Retina (tissue), 1 donor: ENCODE measurements at places on chromosomes 2 and 18.

- no peak for DNase-seq
These were observed 103.9 kb upstream of the EPAS1 start for GRCh38 chr2:46193356-46193755.

DNA sequence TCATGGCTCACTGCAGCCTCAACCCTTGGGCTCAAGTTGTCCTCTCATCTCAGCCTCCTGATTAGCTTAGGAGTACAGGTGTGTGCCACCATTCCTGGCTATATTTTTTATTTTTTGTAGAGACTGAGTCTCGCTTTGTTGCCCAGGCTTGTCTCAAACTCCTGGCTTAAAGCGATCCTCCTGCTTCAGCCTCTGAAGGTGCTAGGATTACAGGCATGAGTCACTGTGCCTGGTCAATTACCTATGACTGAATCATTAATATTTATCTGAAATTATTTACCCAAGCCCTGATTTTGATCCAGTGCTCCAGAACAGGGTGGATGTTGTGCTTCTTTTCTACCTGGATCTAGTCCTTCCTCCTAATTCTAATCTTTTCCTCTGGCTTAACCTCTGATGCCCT lies 87.8 kb downstream of the MAP2 start:
- no peak for DNase-seq

GRCh38 chr2:234032279-234032856 lies 18.1 kb upstream of the SPP2 start:
- no peak for DNase-seq

GRCh38 chr2:3494984-3495666 lies 24.2 kb downstream of the ADI1 start:
- DNase-seq, result no peak

- no peak for DNase-seq
These were observed 60.7 kb downstream of the CDC42EP3 start for GRCh38 chr2:37610638-37611289.

GRCh38 chr2:187134306-187134705 lies 285.3 kb upstream of the ZSWIM2 start:
- DNase-seq, result no peak

DNA sequence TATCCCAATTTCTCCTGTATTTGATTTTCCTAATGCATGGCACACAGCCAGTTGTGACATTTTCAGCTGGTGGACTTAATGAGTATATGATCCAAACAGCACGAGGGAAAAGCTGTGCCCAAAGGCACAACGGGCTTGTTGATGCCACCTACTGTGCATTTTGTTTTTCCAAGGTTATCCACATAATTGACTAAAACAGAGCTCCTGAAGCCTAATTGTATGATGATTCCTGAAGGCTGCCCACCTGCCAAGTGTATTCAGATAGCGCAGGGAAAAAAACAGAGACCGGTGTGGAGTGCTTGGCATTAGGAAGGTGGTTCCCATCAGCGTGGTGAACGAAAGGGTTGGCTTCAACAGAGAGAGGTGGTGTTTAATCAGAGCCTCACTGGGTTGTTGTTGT lies 14.9 kb downstream of the RBMS1 start:
- DNase-seq, result no peak

- DNase-seq, result no peak
These were observed 110.1 kb downstream of the MREG start for GRCh38 chr2:215903203-215903602.

- no peak for DNase-seq
These were observed 39.7 kb downstream of the RAPGEF4 start for GRCh38 chr2:172775319-172775718.

DNA sequence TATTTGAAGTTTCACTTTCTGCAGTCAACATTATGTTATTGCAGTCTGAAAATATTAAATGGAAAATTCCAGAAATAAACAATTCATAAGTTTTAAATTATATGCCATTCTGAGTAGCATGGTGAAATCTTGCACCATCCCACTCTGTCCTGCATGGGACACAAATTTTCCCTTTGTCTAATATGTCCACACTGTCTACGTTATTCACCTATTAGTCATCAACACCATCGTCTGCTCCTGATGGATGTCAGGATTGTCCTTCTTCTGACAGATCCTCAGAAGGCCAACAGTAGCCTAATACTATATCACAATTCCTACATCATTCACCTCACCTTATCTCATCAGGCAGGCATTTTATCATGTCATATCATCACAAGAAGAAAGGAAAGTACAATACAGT lies 163.1 kb downstream of the TXNL1 start:
- DNase-seq, result no peak

GRCh38 chr2:179952658-179953057 lies 54.4 kb downstream of the CWC22 start:
- no peak for DNase-seq

- no peak for DNase-seq
These were observed 62.8 kb downstream of the TCF7L1 start for GRCh38 chr2:85195956-85196355.

DNA sequence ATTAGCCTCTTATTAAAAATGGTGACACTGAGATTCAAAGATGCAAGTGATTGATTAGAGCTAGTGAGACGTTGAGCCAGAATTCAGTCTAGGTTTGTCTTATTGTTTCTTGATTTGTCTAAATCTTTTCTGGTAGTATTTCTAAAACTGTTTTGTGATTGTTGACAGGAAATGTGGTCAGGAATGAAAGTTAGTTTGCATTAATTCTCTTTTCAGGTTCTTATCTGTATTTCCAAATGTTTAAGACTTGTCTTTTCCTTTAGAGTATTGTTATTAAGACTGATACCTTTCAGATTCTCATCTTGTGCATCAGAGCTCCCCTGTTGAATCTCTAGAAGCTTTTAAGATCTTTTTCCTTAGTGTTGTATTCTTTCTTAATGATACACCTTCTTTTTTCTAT lies 89.3 kb downstream of the MBD5 start:
- DNase-seq, result no peak

- no peak for DNase-seq
These were observed 7.6 kb upstream of the GAREM1 start for GRCh38 chr18:32478317-32478716.

- no peak for DNase-seq
These were observed 15.7 kb downstream of the TGFBRAP1 start for GRCh38 chr2:105313877-105314276.

- no peak for DNase-seq
These were observed 1.0 kb upstream of the NPHP1 start for GRCh38 chr2:110205660-110206455.

DNA sequence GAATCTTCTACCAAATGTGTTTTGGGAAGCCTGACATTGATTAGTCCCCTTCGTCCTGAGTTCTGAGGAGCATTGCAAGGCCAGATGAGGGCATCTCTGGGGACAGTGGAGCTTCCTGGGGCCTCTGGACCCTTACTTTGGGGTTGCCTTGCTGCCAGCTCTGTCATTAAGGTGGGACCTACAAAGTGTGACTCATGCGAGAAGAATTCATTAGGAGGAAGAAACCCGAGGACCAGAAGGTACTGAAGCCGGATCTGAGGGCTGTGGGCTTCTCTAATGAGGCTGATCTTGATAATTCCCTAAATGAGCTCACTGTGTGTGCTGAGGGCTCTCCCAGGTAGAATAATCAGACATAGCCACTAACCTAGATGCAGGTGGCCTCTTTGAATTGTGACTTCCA lies 695 bp upstream of the SCYGR2 start:
- DNase-seq, result no peak

GRCh38 chr2:205692104-205692503 lies 9.8 kb downstream of the NRP2 start:
- DNase-seq, result no peak

DNA sequence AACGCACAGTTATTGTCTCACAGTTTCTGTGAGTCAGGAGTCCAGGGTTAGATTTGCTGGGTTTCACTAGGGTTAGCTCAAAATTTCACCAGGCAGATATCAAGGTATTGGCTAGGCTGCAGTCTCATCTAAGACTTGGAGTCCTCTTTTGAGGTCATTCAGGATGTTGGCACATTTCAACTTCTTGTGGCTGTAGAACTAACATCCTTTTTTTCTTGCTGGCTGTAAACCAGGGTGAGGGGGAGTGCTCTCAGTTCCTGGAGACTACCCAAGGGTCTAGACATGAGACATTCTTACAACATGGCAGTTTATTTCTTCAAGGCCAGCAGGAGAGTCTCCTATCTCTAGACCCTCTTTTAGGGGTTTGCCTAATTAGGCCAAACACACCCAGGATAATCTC lies 12.8 kb upstream of the CAVIN2 start:
- no peak for DNase-seq

- no peak for DNase-seq
These were observed 44.2 kb downstream of the LYPD6B start for GRCh38 chr2:149082735-149083134.

GRCh38 chr2:48249025-48249424 lies 280.9 kb upstream of the STON1 start:
- DNase-seq, result no peak

DNA sequence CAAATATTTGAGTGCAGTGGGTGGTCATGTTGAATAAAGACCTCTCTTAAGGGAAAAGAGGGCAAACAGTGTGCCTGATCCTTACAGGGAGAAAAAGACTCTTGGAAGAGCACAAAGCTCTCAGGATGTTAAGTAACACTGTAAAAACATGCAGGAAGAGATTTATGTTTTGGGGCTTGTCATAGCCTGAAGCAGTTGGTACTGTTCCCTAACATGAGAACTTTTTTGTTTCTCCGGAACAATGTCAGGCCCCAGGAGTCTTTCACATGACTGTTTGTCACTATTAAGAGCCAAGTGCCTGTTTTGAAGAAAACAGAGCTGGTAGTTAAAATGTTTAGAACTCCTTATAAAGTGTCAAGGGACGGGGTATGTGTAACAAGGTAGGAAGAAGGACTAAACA lies 83.7 kb upstream of the B3GNT2 start:
- DNase-seq, result no peak

- DNase-seq, result no peak
These were observed 1155.8 kb upstream of the TMEFF2 start for GRCh38 chr2:193350509-193350908.

- no peak for DNase-seq
These were observed 119.0 kb downstream of the GULP1 start for GRCh38 chr2:188410504-188411235.
